ENCODE measurements at places on chromosomes 16 and 17.

- DNase-seq = no peak
These were observed 43.1 kb upstream of the GSG1L start for GRCh38 chr16:28106467-28107215.

DNA sequence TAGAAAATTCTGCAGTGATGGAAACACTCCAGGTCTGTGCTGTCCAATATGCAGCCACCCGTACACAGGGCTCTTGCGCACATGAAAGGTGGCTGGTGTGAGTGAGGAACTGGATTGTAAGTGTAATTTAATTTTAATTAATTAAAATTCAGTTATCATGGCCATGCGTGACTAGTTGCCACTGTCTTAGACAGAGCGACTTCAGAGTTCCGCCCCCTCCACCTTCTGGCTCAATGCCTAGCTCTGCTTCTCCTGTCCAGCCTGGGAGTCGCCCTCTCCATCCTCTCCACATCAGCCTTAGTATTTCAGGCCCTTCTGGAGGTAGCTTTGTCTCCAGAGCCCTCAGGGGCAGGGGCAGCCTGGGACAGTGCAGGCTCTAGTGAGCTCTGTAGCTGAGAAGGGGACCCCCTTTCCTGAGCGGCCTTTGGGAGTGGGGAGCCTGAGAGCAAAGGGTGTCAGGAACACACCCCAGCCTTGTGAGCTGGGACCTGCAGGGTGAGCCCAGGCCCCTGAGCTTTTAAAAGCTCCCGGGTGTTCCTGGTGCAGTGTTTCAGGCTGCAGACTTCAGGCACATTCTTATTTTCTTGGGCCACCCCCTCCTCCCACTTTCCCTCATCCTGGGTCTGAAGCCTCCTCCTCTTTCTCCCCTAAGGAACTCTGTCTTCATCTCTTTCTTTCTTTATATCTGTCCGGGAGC, 99.4 kb downstream of the IRF8 start:
- DNase-seq = no peak

DNA sequence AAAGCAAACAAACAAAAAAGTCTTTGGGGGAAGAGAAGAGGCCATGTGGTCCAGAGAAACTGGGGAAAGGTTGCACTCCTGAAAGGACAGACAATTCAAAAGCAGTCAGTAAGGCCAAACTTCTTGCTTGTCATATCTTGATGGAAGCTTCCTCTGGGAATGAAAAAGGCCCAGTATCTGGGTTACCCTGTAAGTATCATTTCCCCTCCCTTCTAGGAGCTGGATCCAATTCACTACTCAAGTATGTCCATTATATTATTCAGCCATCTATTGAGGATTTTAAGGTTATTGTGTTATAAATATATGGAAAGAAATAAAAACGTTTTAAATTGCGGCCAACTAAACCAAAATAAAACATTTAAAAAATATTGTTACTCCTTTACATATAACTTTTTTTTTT, 26.0 kb upstream of the MON1B start:
- no peak for DNase-seq

- no peak for DNase-seq
These were observed 123.1 kb downstream of the OR1D5 start for GRCh38 chr17:2940352-2940751.
